Stimulated activated CD8-positive, alpha-beta memory T cell treated with anti-CD3 and anti-CD28 coated beads, Interleukin-7, amount 100 ng/mL, for 48 hours (primary cell): ENCODE measurements at places on chromosomes 13 and 19.

- peak; percentile 94 for DNase-seq
Measured at GRCh38 chr13:99434258-99434788, 66.9 kb upstream of the TM9SF2 start.

DNA sequence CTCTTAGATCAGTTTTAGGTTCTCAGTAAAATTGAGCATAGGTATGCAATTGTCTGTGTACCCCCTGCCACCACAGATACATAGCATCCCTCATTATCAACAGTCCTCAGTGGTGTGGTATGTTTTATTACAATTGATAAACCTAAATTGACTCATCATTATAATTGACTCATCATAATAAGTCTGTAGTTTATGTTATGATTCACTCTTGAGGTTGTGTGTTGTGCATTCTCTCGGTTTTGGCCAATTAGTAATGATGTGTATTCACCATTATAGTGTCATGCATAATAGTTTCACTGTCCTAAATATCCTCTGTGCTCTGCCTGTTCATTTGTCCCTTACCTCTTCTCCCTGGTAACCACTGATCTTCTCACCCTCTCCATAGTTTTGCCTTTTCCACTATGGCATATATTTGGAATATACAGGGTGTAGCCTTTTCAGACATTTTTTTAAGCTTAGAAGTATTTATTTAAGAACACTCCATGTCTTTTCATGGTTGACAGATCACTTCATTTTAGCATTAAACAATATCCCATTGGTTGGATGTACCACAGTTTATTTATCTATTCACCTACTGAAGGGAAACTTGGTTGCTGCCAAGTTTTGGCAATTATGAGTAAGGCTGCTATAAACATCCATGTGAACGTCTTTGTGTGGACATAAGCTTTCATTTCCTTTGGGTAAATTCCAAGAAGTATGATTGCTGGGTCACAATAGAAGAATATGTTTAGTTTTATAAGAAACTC lies 1620.6 kb upstream of the MIR17HG start:
- DNase-seq = no peak

DNA sequence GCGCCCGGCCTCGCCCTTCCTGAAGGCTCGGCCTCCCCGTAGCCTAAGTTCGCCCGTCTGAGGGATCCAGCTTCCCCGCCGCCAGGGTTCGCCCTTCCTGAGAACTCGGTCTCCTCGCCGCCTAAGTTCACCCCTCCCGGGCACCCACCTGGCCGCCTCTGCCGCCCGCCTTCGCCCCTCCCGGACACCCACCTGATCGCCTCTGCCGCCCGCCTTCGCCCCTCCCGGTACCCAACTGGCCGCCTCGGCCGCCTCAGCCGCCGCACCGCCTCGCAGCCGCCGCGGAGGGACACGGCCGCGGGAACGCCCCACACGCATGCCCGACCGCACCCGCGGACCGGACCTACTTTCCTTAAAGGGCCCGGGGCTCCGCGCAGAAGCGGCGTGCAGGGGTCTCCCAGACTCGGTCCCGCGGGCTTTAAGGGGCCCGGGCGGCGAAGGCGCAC lies at the start of gene MOB3A:
MOB3A (minus strand) TSS at position 293 of the 446 bp plus-strand sequence. CDS start 17,766 bp downstream, outside the sequence.
- DNase-seq = peak; percentile 72

GRCh38 chr19:21519488-21519887 lies 14.1 kb downstream of the ZNF429 start:
- DNase-seq = no peak

DNA sequence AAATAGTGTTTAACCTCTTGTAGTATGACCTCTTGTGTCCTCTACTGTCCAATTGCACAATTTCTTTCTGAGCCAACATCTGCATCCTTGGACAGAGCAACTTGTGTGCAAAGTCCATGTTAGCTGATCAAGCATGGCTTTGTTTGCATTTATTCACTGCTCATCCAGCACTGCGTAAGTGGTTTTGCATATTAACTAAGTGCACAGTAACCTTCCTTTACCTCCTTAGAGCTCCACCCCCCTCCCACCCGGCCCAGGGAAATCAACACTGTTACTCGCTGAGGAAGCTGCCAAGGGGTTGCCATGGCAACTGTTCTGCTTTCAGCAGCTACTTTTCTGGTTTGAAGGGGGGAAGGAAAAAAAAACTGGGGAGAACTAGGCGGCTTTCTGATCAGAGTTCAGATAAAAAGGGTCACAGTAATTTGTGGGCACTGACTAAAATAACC lies 153.5 kb upstream of the KLF12 start:
- DNase-seq = peak; percentile 34

- DNase-seq = no peak
Measured at GRCh38 chr13:77537289-77537919, 1.9 kb downstream of the SCEL start.

DNA sequence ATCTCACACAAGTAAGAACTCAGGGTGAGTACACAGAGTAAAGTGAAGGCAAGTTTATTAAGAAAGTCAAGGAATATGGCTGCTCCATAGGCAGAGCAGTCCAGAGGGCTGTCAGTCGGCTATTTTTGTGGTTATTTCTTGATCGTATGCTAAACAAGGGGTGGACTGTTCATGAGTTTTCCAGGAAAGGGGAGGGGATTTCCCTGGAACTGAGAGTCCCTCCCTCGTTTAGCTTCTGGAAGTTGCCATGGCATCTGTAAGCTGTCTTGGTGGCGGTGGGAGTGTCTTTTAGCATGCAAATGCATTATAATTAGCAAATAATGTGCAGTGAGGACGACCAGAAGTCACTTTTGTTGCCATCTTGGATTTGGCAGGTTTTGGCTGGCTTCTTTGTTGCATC lies 5.8 kb upstream of the VSTM1 start:
- no peak for DNase-seq

GRCh38 chr13:78398743-78399410 lies 204.5 kb downstream of the POU4F1 start:
- DNase-seq = no peak

DNA sequence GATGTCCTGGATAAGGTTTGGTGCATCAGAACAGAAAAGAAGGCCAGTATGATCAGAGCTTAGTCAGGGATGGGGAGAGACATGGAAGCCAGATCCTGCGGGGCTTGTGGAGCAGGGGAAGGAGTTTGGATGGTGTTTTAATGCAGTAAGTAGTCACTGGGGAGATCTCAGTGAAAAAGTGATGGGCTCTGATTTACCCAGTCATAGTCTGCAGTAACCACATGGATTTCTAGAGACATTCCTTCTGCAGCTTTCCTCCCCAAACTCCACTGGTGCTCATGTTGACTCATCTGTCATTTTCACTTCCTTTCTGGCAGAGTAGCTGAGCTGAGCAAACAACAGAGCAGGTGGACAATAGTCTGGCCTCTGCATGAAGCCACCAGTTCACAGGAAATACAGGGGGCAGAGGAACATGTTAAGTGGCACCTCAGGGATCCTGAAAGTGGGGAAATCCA lies 144.1 kb downstream of the DPF1 start:
- no peak for DNase-seq

DNA sequence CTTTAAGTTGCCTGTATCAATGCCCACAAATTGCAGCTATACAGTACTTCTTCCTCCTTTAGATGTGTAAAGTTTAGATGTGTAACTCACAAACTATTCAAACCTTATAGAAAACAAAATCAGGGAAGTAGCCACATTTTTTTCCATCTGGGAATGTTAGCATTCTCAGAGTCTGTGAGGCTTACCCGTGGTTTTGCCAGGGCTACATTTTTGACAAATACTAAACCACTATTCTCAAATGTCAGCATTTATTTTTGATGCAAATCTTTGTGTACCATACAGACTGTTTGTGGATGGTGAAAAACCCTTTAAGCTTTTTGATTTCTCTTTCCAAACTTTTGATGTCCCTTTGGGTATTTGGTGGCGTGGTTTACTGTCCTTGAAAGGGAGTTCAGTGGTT lies 216.4 kb downstream of the POSTN start:
- no peak for DNase-seq

DNA sequence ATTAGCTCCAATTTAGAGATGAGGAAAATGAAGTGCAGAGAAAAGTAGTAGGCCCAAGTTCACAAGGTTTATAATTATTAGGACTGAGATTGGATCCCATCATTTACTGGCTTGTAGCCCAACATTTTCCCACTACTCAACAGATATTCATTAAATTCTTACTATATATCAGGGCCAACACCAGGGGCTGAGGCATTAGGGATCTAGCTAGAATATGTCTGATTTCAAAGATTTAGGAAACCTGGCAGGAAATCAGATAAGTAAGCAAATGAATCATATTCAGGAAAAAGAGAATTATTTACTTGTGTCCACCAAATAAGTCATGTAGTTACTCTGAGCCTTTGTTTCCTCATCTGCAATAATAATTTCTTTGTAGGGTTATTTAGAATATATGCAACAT lies 94.3 kb downstream of the OXGR1 start:
- no peak for DNase-seq

DNA sequence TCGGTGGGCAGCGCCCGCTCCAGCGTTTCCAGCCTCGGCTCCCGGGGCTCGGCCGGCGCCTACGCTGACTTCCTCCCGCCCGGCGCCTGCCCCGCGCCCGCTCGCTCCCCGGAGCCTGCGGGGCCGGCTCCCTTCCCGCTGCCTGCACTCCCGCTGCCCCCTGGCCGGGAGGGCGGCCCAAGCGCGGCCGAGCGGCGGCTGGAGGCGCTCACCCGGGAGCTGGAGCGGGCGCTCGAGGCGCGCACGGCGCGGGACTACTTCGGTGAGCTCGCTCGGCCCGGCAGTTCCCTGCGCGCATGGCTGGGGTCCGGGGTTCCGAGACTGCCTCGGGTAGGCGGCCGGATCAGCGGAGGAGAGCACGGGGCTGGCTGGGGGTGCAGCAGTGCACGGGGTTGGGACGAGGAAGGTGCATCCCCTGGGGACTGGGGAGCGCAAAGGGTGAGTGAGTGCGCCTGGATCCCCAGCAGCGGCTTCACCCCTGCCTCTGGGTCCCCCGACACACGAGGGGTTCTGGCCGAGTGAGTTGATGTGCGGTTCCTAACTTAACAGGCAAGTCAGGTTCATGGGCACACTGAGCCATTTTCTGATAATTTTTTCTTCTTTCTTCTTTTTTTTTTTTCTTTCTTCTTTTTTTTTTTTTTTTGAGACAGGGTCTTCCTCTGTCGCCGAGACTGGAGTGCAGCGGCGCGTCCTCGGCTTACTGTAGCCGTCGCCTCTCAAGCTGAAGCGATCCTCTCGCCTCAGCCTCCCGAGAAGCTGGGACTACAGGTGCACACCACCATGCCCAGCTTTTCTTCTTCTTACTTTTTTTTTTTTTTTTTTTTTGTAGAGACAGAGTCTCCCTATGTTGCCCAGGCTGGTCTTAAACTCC lies 1.1 kb downstream of the WTIP start:
- DNase-seq = no peak

GRCh38 chr13:39403106-39403505 lies 199.9 kb downstream of the LHFPL6 start:
- DNase-seq = no peak

- DNase-seq = no peak
Measured at GRCh38 chr13:108835083-108835482, 205.7 kb downstream of the MYO16 start.

DNA sequence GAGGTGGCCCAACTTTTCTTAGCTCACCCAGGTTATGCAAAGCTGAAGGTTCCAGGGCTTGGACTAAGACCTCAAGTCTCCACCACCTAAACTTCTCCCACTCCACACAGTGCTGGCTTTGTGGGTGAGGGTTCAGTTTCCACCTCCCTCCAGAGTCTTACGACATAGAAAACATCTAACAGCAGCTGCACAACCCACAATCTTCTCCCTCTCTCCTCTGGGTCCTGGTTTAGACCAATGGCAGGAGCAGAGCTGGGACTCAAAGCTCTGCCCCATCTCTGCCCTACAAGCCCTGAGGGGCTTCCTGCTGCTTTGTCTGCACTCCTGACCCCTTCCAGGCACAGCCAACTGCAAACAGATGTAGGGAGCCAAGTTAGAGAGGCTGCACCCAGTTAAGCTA lies 16.0 kb downstream of the IRGC start:
- no peak for DNase-seq

GRCh38 chr13:114065141-114065925 lies 67.1 kb downstream of the RASA3 start:
- DNase-seq = peak; percentile 85

DNA sequence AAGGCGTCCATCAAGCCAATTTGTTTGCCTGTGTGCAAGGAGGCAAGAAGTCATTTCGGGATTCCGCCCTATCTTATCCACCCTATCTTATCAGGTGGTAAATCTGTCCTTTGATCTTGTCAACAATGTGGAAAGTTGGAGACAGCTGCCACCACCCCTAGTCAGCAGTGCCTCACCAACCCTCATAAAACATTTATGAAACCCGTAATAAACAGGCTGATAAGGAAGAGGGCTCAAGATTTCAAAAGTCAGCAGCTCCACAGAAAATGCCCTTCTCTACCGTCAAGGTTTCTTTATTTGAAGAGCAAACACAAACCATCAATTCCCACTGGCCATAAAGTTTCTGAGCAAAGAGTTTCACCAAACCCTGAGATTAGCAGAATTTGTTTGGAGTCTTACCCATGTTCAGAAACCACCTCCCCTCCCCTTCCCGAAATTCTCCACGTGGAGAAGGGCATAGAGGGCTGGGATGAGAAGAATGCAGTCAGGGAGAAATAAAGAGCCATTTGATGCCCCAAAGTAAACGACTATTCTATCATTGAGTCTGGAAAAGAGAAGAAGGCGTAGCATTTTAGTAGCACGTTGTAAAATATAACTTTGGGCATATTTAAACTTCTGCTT lies 196.0 kb upstream of the GPR12 start:
- DNase-seq = no peak

- peak; percentile 62 for DNase-seq
Measured at GRCh38 chr19:45693106-45693788, 781 bp downstream of the QPCTL start.

DNA sequence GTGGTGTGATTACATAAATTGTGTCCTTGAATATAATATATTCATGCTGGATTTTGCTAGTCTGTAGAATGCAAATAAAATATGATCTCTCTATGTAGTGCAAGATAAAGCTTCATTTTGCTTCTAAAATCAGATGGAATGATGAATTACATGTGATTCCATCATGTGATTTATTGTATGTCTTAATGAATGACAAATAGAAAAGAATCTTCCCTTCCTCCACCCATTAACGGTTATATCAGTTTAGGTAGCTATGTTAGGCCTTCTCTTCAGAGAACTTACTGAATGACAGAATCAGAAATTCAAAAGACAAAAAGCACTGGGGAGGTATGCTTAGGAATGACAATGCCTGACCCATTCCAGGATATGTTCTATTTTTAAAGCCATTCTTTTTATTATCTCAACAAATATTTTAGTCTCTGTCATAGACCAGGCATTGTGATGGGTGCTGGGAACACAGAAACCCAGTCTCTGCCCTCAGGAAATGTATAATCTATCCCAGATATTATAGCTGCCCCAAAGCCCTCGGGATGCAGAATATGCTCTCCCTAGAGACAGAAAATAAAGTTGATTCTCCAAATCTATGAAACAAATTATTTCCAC lies 90.6 kb downstream of the TEX26 start:
- DNase-seq = no peak

DNA sequence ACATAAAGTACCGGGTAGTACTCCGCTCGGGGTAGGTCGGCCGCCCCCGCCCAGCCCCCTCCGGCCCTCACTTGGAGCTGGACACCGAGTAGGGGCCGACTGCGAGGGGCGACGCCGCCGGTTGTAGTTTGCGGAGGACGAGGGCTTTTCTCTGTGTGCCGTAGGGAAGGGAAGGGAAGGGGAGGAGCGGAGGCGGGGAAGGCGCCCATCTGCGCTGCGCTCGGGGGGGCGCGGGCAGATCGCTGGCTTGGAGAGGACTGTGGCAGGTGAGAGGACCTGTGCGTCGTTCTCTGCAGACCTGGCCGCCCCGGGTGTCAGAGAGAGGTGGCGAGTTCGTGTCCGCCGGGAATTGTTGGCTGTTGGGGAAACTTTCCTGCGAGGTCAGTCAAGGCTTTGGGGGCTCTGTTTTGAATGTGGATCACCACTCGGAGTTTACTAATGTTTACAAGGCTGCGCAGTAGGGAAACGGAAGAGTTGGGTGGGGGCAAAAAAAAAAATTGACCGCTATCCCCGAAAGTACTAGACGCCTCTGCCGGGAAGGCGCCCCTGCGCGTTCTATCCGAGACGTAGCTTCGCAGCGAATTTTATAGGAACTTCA lies 1.4 kb downstream of the ING1 start:
- peak; percentile 15 for DNase-seq
